ENCODE measurements at places on chromosomes 4 and X.

DNA sequence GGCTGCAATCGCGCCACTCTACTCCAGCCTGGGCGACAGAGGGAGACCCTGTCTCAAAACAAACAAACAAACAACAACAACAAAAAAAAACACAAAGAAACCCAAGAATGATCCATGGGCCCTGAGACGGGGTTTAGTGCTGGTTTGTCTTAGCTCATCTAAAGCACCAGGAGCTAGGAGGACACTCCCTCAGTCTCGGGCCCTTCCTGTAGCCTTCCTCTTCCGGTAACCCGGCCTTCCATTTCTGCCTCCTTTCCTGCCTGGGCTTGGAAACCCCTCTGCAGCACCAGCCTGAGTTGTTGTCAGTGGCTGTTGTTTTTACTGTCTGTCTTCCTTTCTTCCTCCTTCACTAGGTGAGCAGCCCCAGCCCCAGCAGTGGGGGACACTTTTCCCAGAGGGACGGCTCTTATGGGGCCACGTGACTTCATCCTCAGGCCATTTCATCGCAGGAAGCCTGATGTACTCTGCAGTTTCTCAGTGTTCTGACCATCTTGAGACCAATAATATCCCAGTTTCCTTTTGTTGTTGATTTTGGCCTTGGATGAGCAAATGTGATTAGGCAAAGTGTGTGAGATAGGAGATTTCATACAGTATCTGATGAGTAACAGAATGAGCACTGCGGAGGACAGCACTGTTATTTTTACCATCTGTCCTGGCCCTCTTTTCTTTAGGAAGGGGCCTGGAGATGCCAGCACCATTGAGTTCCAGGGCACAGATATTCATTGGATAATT lies 90.1 kb downstream of the ANAPC4 start:
- no peak for DNase-seq

GRCh38 chr4:140720387-140721304 lies 35.5 kb downstream of the TBC1D9 start:
- DNase-seq = no peak

DNA sequence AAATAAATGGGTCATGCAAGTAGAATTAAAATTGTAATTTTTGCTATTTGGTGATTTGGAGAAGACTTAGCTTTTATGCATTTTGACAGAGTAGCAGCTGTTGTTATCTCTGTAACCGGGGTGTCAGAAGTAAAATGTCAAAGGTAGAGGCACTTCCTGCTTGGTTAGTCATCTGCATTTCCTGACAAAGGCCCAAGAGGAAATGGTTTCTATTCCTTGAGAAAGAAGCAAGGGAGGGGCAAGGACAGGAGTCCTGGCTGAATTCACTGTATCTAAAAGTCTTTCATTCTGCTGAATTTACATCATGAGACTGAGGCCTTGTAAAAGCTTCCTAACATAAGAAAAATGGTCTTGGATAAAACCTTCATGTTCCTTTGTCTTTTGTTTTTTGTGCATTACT lies 550.9 kb upstream of the BOD1L1 start:
- DNase-seq = peak; percentile 14

DNA sequence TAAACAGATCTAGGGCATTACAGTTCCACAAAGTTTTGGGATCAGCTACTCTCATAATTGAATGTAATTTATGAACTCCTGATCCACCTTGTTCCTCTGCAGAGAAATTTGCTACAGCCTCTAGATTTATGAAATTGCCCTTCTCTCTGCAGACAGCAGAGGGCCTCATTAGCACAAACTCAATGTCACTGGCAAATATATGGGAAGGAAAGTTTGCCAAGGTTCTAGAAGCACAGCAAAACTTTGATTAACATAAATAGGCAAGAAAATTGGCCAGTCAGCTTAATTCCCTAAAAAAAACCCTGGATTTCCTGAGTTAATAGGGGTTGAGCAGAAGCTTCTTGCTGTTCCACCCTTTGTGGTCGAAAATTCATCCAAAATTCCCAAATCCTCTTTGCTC lies 31.5 kb downstream of the PRPS1 start:
- peak; percentile 35 for DNase-seq

- peak; percentile 41 for DNase-seq
Observed at GRCh38 chrX:110394651-110395050, 36.0 kb downstream of the RTL9 start.

DNA sequence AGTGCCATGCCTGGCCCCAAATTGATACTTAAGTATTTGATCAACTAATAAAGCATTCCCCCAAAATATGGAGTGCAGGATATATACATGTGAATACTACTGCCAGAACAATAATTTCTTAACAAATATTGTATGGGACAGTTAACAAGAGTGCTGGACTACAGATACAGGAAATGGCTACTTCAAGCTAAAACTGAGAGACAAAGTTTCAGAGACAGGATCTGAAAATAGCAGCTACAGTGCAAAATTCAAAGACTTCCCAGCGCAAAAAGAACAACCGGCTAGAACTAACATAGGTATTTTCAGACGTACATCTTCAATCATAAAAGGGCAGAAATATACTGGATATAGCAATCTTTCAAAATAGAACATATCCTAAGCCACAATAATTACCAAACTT lies 6.3 kb downstream of the ATRX start:
- DNase-seq = no peak

Measured in ACHN (cell line).